ENCODE measurements at places on chromosomes 1 and 21.

- DNase-seq: no peak
These were observed 40.2 kb downstream of the PRSS38 start for GRCh38 chr1:227855687-227856086.

GRCh38 chr1:29264773-29265389 lies 28.6 kb downstream of the PTPRU start:
- no peak for DNase-seq

- no peak for DNase-seq
These were observed 172.9 kb upstream of the HOOK1 start for GRCh38 chr1:59641836-59642235.

- no peak for DNase-seq
These were observed 43.2 kb downstream of the CAPN8 start for GRCh38 chr1:223622132-223622842.

- no peak for DNase-seq
These were observed 54.1 kb downstream of the ETS2 start for GRCh38 chr21:38859852-38860251.

DNA sequence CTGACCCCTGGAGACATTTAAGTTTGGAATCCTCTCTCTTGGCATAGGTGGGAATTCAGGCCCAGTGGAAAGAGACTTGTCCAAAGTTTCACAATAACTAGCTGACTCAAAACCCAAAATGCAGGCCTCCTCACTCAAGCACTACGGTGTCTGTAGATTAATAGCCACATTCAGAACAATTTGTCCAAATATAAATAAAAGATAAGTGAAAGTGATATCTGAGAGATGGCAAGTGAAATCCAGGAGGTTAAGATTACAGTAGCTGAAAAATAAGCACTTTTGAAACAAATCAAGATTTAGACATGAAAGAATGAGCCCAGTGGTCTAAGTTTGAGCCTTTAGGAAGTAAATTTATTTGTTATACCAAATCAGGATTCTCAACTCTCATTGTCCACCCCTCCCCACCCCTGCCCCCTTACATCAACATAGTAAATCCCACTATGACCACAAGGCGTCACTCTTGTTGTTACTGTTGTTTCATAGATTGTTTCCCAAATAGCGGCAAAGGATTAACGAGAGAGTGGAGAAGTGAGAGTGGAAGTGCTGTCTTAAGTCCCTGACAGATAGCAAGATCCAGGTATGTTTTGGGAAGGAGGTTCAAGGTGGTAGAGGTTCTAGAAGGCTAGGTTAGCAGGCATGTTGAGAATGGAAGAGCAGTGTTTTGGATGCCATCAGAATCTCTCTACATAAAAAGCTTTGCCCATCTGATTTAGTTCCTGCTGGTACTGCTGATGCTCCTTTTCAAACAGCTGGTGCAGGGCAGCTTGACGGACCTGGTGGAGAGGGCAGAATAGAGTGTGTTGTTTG lies 7.1 kb upstream of the TPM3 start:
- DNase-seq: peak; percentile 20

GRCh38 chr1:12516741-12517140 lies 101.3 kb downstream of the DHRS3 start:
- DNase-seq: no peak

DNA sequence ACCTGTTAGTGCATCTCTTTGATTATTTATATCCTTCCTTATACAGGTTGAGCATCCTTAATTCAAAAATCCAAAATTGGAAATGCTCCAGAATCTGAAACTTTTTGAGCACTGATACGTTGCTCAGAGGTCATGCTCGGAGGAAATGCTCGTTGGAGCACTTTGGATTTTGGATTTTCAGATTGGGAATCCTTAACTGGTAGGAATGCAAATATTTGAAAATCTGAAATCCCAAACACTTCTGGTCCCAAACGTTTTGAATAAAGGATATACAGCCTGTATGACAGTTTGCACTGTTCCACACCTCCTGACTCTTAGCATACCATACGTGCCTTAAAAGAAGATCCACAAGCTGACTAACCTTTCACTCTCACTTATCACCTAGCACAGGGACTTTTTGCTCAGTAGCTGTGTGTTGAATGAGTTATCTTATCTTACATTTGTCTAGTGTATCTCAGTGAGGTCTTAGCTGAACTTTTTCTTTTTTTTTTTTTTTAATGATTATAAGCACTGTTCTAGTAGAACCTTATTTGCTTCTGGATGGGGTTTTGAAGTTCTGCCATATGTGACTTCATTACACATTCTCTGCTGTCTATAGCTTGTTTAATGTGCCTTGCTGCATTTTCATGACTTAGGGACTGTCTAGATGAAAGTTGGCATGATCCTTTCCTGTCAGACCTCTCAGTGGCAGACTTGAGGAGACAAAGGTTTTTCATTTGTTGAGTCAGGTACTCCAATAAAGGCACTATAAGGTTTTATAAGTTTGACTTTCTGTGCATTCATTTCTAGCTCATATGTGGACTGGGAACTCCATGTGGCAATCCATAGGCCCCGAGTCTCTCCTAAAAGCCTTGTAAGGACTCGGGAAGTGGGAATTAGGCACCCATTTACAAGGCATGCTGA lies 21.6 kb downstream of the PTGFRN start:
- DNase-seq: no peak

DNA sequence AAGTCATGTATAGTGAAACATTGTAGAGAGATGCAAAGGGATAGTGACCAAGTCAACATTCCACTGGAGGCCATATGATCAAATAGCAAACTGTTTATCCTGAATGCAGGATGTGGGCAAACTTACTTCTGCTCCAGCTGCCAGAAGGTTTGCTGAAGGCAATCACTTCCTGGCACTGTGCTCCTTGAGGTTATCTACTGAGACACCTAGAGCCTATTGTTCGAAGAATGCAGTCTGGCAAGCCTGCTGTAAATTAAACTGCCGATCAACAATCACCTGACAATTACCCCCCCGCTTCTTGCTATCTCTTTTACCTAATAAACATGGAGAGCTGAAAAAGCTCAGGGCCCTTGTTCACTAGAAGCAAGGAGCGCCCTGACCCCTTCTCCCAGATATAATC lies 139.4 kb upstream of the B3GALT2 start:
- DNase-seq: no peak

DNA sequence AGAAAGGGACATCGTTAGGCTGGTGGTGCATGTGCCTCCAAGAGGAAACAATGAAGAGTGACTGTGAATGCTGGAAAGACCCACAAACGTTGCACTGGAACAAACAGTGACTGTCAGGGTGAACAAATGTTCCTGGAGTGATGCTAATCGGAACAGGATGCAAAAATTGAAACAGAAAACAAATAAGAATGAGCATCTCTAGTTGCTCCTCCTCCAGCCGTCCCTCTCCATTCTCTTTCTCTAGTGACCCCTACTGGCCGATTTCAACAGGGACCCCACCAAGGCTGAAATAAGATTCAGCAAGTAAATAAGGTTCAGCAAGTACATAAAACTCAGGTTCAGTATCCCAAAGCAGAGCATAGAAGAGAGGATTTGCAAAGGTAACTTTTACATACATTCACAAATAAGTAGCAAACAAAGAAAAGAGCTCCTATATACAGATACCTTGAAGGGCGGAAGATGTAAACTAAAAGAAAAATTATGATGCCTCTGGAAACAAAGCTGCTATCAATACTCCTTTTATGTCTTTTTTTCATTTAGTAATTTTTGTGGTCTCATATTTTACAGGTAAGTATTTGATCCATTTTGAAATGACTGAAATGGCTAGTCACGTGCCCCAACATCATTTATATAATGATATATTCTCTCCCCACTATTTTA lies 836.1 kb upstream of the ADAMTS5 start:
- DNase-seq: no peak

- no peak for DNase-seq
These were observed 16.2 kb downstream of the CCSAP start for GRCh38 chr1:229326601-229327000.

DNA sequence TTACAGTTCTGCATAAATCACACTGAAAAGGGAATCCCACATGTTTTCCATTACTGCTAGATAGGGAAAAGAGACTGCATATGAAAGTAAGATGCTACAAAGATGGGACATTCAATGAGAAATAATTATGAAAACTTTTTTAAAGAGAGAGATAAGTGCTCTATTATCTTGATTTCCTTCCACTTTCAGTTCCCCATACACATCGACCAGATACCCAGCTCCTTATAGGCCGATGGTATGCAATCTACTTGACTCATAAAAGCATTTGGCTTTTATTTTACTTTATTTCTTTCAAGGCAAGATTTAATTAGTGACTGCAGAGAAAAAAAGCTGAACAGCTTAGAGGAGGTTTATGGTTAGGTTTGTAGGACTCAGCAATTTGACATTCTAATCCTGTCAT lies 13.1 kb downstream of the BRINP2 start:
- no peak for DNase-seq

GRCh38 chr1:190138266-190138665 lies 339.4 kb downstream of the BRINP3 start:
- DNase-seq: no peak

GRCh38 chr1:99670583-99670982 lies 24.7 kb downstream of the PALMD start:
- no peak for DNase-seq

- DNase-seq: no peak
These were observed 25.5 kb upstream of the IFNAR1 start for GRCh38 chr21:33299181-33299752.

- DNase-seq: no peak
These were observed 534.4 kb upstream of the CAMK1G start for GRCh38 chr1:209048941-209049669.

DNA sequence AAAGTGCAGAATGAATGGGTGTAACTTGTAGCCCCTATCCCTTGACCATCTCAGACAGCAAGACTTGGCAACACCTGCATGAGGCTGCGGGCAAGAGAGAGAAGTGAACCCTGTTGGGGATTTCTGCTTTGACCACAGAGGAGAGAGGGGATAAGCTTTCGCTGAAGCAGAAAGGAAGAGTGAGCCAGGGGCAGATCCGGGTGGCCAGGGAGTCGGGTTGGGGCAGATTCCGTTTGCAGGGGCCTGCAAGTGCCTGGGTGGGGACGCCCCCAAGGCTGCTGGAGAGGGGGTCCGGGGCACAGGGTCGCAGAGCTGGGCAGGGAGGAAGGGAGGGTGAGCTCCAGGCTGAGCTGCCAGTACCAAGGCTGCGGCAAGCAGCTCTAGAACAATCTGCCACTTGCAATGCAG lies 25.3 kb upstream of the PIK3CD start:
- DNase-seq: no peak

DNA sequence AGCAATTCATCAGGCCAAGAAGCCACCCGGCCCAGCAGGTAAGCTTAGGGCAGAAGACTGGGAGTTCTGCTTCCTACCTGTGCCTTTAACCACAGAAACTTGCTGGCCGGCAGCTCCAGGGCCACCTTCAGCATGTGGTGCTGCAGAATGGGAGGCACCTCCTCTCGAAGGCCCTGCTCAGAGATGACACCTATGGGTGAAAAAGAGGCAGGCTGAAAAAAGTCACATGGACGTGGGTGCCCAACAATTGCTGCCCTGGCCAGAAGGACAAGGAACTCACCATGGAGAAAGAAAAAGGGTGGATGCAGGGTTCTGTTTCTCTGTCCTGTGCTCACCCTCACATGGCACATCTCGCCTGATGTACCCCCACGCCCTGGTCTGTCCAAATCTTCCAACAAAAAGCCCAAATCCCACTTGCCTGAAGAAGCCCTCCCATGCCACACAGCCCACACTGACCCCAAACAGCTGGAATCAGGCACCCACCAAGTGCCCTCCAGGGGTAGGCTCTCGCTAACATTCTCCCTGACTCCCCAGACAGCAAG lies 33.0 kb downstream of the URB1 start:
- no peak for DNase-seq

DNA sequence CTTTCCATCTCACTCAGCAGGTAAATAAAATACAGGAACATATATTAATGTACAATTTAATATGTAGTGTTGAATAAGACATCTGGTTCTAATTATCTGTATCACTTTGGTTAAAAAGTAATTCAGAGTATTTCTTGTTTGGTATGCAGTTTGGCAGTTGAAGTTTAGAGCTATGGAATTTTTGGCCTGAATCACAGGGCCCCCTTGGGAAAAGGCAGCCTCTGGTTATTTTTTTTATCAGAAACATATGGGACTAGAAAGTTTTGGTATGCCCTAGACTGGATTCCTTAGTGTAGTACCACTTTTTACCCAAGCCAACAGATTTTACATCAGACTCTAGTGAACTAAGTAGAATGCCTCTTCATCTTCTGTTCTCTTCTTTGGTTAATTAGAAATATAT lies 26.4 kb downstream of the CNST start:
- DNase-seq: no peak

GRCh38 chr1:19676438-19676922 lies 11.8 kb downstream of the HTR6 start:
- no peak for DNase-seq

- peak; percentile 51 for DNase-seq
These were observed 2.8 kb upstream of the C1orf162 start for GRCh38 chr1:111471012-111471411.

DNA sequence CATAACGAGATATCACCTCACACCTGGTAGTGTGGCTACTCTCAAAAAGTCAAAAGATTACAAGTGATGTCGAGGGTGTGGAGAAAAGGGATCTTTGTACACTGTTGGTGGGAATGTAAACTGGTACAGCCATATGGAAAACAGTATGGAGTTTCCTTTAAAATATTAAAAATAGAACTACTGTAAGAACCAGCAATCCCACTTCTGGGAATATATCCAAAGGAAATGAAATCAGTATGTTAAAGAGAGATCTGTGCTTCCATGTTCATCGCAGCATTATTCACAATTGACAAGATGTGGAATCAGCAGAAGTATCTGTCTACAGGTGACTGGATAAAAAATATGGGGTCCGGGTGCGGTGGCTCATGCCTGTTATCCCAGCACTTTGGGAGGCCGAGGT lies 7.6 kb upstream of the PIK3C2B start:
- no peak for DNase-seq

DNA sequence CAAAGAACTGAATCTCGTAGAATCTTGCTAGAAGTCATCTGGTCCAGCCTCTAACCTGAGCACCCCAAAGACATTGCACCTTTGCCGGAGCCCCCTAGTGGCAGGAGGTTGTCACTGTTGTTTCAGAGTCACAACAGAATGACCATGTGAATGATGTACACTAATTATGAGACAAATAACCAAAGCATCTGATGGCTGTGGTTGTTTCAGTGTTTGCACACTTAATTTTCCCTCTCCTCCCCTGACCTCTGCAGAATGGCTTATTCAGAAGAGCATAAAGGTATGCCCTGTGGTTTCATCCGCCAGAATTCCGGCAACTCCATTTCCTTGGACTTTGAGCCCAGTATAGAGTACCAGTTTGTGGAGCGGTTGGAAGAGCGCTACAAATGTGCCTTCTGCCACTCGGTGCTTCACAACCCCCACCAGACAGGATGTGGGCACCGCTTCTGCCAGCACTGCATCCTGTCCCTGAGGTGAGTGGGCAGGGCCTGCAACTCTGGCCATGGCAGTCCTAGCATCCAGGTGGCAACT lies 26.4 kb downstream of the TRAF5 start:
- DNase-seq: peak; percentile 39

DNA sequence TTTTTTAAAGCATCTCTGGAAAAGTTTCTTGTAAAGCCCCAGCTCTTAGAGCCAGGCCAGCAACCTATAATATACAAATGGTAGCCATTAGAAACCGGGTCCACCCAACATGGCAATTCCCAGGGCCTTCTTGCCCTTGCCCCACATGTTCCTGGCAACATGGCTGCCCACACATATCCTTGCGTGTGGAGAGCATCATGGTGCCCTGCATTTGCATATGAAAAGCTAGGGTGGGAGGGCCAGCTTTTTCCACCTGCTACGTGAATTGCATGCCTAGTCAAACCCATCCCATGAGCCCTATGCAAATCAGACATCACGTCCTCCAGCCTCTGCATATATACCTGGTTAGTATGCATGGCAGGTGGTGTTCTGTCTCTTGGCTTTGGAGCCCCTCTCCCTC lies 88.2 kb downstream of the RABGAP1L start:
- DNase-seq: no peak
